Fibroblast of villous mesenchyme (primary cell): ENCODE measurements at places on chromosomes 2 and 18. TPM values are rescaled to one million over a fixed set of nuclear protein-coding genes. Genes with fewer than 3 reads are reported as not detected.

GRCh38 chr2:2187196-2187595 is 143.9 kb downstream of the MYT1L start:
- DNase-seq = no peak

The ADD2 gene
- not detected in 2 replicates for total RNA-seq

- no peak for DNase-seq
These were observed 600.2 kb downstream of the NYAP2 start for GRCh38 chr2:225999692-226000091.

The DSG4 gene
- not detected in 2 replicates for total RNA-seq

GRCh38 chr2:56230156-56230555 is 46.4 kb downstream of the CCDC85A start:
- peak; percentile 85 for DNase-seq

- no peak for DNase-seq
These were observed 98.1 kb upstream of the ZFP36L2 start for GRCh38 chr2:43324259-43325106.

GRCh38 chr2:177335917-177336450 is 56.6 kb upstream of the AGPS start:
- peak; percentile 25 for DNase-seq

DNA sequence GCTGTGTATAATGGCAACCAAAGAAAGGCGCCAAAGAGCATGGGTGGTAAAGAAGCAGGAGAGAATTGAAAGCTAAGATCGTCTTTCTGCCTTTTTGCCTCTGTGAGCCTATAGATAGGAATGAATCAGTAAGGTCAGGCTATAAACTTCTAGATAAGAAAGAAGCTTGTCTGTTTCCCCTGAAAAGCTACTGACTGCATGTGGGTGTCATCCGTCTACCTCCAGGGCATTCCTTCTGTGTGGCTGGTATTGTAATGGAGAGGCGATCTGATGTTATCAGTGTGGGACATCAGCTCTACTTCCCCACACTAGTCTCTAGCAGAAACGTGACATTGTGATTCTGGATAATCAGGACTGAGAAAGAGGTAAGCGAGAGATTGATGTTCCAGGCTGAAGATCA is 63.4 kb upstream of the PLA2R1 start:
- no peak for DNase-seq

The AQP12B gene
- not detected in 2 replicates for total RNA-seq

DNA sequence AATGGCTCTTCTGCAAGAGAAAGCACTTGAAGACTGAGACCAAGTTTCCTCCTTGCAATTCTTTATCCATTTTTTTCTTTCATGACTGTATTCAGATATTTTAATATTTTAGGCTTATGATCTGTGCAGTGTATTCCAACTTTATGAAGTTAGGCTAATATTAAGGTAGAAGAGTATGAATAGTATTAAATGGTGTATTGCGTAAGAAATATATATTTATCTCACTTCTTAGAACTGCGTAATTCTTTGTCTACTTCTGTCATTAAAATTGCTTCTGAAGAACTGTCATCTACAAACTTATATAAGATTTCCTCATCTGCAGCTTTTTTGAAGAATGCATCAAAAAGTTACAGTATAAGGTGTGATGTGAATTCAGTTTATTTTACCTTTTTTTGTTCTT is 183.2 kb downstream of the DLGAP1 start:
- no peak for DNase-seq

DNA sequence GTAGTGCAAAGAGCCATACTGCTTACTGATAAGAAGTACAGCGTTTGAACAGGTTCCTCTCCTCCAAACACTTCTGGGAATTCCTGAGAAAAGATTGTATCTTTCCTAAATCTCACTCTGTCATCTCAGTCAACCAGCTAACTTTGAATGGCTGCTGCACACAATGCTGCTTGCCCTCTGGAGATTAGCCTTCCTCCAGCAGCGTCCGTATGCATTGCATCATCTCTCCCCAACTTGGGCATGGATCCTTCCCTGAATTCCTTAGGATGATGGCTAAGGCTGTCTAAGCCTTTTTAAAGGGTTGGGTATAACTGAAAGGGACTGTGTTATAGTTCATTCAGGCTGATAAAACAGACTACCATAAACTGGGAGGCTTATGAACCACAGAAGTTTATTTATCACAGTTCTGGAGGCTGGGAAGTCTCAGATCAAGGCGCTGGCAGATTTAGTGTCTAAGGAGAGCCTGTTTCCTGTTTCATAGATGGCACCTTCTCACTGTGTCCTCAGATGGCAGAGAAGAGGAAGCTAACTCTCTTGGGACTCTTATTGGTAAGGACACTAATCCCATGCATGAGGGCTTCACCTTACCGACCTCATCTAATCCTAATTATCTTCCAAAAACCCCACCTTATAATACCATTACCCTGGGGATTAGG is 105.3 kb downstream of the PAX3 start:
- DNase-seq = peak; percentile 3

DNA sequence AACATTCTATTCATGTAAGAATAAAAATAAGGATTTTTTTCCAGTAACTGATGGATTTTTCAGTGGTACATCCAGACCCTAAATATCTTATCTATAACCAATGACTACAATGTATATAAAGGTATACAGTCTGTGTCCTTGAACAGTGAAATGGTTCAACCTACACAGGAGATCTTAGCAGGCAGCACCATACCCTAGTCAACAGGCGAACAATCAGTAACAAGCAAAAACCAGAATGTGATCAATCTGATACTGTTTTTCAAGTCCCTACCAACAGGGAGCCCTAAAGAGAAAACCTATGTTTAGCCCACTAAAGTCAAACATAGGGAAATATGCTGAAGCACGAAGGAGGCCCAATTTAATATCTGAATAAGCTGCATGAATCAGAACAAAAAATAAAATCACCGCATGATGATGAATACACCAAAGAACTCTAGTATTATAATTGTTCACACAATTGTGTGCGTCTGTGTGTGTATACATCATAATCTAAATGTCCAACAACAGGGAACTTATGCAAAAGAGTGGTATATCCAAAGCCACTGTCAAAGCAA is 26.0 kb downstream of the PTPN2 start:
- no peak for DNase-seq

The ECEL1 gene
- under 0.01 TPM in 1 of 2 replicates, not detected in the other for total RNA-seq

The NXPH2 gene
- under 0.01 TPM in 1 of 2 replicates, not detected in the other for total RNA-seq

DNA sequence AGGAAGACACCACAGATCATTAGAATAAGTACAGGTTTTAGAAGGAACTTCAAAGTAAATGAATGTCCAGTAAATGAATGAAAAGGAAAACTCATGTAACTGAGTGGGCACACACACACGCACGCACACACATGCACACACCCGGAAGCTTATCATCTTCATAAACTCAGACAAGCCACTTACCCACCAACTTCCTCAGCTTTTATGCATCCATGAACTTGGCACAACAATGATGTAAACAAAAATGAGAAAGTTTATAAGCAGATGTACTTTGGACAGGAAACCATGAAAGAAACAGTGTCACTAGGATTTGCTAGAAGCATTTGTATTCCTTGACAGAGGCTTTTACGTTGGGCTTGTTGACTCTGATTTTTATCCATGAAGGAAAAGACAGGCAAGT is 23.2 kb downstream of the RNF152 start:
- DNase-seq = peak; percentile 74

- DNase-seq = peak; percentile 59
These were observed 13.7 kb upstream of the TET3 start for GRCh38 chr2:73970850-73971471.

The RND3 gene
- total RNA-seq = 635 and 1,266 TPM in 2 replicates

The IL1B gene
- 2.6 TPM in 2 replicates for total RNA-seq

- no peak for DNase-seq
These were observed 201.1 kb downstream of the MGAT5 start for GRCh38 chr2:134454931-134455330.

DNA sequence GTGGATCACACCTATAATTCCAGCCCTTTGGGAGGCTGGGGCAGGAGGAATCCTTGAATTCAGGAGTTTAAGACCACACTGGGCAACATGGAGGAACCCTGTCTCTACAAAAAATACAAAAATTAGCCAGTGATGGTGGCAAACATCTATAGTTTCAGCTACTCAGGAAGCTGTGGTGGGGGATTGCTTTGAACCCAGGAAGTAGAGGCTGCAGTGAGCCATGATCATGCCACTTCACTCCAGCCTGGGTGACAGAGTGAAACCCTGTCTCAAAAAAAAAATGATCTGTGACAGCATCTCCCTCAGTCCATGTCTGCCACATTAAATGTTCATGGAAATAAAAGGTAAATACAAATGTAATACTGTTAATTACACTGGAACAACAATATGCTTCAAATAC is 121.4 kb upstream of the COL5A2 start:
- DNase-seq = no peak

The TMEM200C gene
- total RNA-seq = under 0.01 TPM in 1 of 2 replicates, not detected in the other
